ENCODE measurements at places on chromosomes 3 and 15.
A peak's percentile ranks its signal among the peaks of the same experiment; 100 is the strongest.

DNA sequence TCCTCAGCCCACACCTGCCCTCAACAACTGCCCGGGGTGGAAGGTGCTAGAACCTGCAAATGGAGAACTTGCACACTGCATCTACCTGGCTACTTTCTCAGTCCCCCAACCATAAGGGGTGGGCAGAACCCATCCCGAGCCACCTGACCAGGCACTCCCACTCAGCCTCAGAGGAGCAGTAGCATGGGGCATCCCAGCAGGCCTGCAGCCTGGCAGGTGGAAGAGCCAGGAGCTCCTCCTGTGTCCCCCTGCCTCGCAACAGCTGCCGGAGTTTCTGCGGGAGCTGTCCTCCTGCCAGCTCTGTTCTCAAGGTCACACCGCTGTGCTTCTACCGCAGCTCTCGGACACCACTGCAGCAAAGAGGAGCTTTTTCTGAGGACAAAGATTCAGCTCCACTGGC lies 27.5 kb downstream of the RAB6B start:
- no peaks in the 10 kb centered on the region for H3K27me3 ChIP-seq
- no peaks in the 10 kb centered on the region for H3K36me3 ChIP-seq
- no peak for DNase-seq
- no peak overlapping the region for H3K4me3 ChIP-seq

DNA sequence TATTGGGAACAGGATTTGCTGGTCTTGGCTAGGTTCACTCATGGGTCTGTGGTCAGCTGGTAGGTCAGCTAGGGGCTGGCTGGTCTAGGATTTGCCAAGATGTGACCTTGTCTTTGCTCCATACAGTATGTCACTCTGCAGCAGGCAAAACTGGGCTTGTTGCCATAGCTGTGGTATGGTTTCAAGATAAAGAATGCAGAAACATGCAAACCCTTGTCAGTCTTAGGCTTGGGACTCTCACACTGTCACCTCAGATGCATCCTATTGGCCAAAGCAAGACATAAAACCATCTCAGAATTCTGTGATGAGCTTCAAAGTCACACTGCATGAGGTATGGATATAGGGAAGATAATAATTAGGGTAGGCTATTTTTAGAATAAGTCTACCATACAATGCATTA lies 66.6 kb upstream of the TBC1D5 start:
- H3K27me3 ChIP-seq: peaks cover 3% of the 10 kb centered on the region
- H3K36me3 ChIP-seq: no peaks in the 10 kb centered on the region
- no peak for DNase-seq
- H3K27ac ChIP-seq: no peak overlapping the region

DNA sequence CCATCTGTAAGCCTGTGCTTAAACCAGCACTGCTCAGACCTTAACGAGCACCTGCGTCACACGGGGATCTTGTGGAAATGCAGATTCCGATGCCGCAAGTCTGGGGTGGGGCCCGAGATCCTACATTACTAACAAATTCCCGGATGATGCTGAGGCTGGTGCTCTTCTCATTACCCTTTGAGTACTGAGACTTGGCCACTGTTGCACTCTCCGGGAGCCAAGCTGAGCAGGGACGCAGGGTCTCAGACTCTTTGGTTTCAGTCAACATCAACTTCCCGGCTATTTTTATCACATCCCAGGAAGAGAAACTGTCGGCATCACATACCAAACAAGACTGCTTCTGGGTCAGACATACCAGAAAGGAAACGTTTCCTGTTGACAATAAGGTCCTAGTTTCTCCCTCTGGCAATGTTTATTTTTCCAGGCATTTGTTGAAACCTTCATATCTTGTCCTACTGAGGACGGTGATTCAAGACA lies 276.6 kb downstream of the SHQ1 start:
- H3K36me3 ChIP-seq: no peaks in the 10 kb centered on the region
- H3K4me3 ChIP-seq: no peak overlapping the region
- H3K27ac ChIP-seq: peak overlapping the region; percentile 88
- no peaks in the 10 kb centered on the region for H3K27me3 ChIP-seq
- peaks cover 30% of the 10 kb centered on the region for H3K4me1 ChIP-seq
- DNase-seq: no peak

DNA sequence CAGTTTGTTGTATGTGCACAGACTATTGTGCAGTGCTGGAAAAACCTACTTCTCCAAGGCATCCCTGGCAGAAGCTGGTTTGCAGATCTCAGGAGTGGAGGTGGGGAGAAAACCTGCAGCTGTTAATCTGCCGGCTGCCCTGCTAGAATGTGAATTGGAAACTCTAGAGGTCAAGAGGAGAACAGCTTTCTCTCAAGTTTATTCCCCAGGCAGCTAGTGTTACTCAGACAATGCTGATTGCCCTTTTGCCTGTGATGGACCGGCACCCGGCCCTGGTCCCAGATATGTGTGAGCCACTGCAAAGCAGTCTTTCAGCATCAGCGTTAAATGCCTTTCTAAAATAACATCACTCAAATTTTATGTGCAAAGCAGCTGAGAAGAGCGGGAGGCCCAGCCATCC lies 129.7 kb upstream of the TPM1 start:
- H3K4me3 ChIP-seq: no peak overlapping the region
- no peaks in the 10 kb centered on the region for H3K36me3 ChIP-seq
- no peak for DNase-seq
- H3K4me1 ChIP-seq: no peaks in the 10 kb centered on the region
- no peaks in the 10 kb centered on the region for H3K27me3 ChIP-seq

DNA sequence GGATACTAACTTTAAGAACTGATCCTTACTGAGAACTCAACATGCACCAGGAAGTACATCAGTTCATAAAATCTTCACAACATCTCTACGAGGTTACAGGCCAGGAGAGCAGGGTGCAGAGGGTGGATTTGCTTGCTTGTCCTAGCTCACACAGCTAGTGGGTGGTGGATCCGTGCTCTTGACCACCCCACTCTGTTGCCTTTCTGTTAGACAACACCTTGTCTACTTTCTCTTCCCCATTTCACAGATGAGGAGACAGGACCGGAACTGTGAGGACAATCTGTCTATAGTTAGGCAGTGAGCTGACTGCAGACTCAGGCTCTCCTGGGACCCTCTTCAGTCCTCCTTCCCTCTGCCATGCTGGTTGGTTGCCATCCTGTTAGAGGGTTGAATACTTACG lies 221.7 kb upstream of the TLE3 start:
- H3K4me3 ChIP-seq: no peak overlapping the region
- H3K27me3 ChIP-seq: peaks cover 1% of the 10 kb centered on the region
- no peak for DNase-seq

DNA sequence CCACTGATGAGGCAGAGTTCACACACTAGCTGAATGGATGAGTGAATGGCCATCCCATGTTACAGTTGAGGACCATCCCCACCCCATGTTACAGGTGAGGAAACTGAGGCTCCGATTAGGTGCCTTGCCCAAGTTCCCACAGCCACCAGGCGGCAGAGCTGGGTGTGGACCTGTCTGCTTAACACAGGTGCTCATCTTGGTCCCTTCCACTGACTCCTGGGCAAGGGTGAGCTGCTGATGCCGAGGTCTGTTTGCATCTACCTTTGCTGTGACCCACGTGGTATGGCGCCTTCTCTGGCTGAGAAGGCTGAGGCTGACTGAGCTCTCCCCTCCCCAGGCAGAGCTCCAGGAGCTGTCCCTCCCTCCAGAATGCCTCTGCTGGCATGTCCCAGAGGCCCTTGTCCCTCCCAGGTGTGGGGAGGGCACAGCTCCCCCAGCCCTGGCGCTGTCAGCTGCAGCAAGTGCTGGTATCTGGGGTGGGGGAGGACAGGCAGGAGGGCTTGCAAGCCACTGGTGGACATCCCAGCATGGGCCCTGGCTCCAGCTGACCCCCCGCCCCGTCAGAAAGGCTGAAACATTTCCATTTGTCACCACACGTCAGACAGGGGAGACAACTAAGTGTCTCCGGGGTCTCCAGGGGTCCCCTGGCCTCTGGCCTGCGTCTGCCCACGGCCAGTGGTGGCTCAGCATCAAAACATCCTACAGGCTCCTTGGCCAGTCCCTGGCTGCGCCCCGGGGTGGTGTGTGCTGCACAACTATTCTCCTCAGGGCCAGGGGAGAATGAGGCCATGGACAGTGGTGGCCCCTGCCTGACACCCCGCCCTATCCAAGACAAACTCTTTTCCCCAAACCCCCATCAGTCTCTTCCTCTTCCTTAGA lies 105.4 kb downstream of the ADCY5 start:
- peaks cover 8% of the 10 kb centered on the region for H3K4me1 ChIP-seq
- no peak for DNase-seq
- H3K36me3 ChIP-seq: no peaks in the 10 kb centered on the region
- H3K27me3 ChIP-seq: peaks cover 8% of the 10 kb centered on the region

GRCh38 chr15:84976746-84977345 lies 4.8 kb upstream of the PDE8A start:
- peaks cover 15% of the 10 kb centered on the region for H3K27me3 ChIP-seq
- no peak for DNase-seq
- H3K4me1 ChIP-seq: peaks cover 16% of the 10 kb centered on the region
- no peak overlapping the region for H3K27ac ChIP-seq

GRCh38 chr15:25208735-25209134 lies 230.1 kb downstream of the UBE3A start:
- H3K36me3 ChIP-seq: peaks cover 4% of the 10 kb centered on the region
- no peaks in the 10 kb centered on the region for H3K4me1 ChIP-seq
- no peak overlapping the region for H3K4me3 ChIP-seq
- no peak overlapping the region for H3K27ac ChIP-seq
- peaks cover 11% of the 10 kb centered on the region for H3K27me3 ChIP-seq
